ENCODE measurements at places on chromosomes 16 and 17. TPM values are rescaled to one million over a fixed set of nuclear protein-coding genes. Genes with fewer than 3 reads are reported as not detected.
A peak's percentile ranks its signal among the peaks of the same experiment; 100 is the strongest.

DNA sequence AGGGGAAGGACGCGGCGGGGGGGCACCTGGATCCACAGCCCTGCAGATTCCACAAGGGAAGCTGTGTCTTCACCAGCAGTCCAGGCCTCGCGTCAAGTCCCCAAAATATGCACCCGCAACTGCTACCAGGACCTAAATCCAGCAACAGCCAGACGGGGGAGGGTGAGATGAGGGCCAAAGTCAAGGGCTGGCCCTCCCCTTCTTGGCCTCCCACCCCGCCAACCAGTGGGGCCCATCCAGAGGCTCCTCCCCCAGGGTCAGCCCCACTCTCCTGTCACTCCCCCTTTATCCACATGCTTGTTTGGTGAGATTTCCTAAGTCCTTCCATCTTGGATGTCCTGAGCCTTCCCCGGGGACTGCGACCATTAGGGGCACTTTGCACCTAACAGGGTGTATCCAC lies 138.7 kb downstream of the ENGASE start:
- no peak for DNase-seq

- DNase-seq: peak; percentile 86
These were observed 47.2 kb downstream of the YPEL2 start for GRCh38 chr17:59378675-59379074.

DNA sequence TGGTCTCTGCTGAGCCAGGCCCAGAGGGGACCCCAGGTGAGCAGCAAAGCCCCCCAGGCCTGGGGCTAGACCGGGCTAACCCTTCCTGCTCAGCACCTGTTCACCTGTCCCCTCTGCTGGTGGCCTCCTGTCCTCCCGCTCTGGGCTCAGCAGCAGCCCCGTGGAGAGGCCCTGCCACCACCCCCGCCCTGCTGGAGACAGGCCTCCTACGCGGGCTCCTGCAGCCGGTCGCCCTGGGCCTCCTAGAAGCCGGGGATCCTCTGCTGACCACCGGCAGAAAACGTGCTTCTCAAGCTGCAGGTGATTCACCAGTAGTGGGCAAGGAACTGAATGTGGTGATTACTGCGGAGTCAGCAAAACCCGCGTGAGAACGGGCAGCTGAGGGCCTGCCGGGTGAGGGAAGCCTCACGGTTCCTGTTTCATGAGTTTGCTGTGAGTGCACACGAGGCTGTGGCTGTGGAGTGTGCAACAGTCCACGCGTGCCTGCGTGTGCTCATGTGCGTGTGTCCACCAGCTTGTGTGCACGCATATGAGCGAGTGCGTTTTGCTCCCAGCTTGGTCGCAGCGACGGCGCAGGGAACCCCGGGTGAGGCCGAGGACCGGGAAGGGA lies 792 bp downstream of the SECTM1 start:
- peak; percentile 63 for DNase-seq

DNA sequence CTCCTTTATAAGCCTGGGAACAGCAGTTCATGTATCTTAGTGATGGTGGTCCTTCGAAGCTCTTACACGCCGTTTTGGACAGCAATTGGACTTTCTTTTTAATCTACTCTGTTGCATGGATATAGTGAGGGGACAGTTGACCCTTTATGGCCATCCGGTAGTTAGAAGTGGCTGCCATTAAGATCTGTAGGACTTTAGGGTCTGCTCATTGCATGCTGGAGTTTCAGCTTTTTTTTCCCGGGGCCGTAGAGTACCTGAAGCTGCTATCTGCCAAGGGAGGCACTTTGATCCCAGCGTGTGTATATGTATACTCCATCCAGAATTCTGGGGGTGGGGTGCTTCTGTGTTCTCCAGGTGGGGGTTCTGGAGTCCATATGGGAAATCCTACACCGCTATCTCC lies 1.2 kb downstream of the CYB5D1 start:
- no peak for DNase-seq

DNA sequence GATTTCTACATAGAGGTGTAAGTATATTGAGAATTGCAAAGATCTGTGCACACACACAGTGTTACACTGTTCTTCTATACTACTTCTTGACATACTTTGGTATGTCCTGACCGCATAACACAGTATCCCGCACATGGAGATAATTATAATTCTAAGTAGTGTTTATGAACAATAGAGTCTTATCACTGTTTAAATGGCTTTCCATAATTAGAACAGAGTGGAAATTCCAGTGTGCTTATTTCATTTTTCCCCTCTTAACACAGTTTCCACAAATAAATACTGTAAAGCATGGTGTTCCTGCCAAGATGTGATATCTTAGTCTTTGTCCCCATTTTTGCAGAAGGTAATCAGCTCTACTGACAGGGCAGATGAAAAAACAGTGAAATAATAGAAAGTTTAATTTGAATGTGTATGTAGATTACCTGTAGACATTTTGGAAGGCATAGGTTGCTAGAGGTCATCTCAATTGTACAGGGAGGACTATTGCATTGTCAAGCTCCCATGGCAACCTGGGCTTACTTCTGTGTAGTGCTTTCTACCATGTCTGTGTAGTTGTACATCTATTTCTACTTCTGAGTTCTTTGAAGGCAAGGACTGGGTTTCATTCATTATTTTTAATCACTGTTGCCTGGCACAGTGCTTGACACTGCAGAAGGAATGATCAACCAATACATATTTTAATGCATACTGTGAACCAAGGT lies 10.1 kb upstream of the KRT28 start:
- DNase-seq: no peak

- no peak for DNase-seq
These were observed 196.8 kb downstream of the NTN1 start for GRCh38 chr17:9218064-9218635.

DNA sequence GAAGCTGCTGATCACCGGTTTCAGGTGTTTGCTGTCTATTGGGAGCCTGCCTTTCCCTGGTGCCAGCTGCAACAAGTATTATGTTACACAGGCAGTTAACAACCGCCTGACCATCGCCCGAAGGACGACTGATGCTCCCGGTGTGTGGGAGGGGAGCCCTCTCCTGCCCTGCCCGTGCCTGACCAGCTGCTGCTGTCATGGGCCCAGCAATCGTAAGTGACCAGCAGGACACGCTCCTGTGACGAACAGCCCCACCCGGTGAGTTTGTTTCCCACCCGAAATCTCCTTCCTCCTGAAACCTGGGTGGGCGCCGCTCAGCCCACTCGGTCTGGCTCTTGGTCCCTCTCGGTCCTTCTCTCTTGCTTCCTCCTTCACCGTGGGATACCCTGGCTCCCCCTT lies 17.9 kb upstream of the UBE2I start:
- DNase-seq: no peak

DNA sequence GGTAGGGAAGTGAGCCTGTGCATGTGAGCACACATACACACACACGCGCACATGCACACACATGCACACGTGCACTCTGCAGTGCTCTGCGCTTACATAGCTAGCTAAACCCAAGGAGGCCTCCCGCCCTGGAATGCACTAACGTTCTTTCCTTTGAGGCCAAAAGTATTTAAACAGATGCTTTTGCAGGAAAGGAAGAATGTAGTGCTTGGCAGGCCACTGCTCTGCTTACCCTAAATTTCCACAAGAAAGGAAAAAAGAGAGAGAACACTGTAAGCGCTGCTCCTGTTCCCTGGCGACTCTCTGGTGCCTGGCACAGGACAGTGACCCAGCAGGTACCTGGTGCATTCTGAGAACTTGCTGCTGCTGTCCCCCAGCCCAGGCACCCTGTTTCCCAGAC lies 31.3 kb upstream of the MRPS23 start:
- peak; percentile 74 for DNase-seq

- peak; percentile 53 for DNase-seq
These were observed at the start of gene PGAP6 for GRCh38 chr16:381789-382717. Gene PGAP6 (minus strand): TSS chr16:381978. CDS start chr16:381821, 157 bp downstream.

DNA sequence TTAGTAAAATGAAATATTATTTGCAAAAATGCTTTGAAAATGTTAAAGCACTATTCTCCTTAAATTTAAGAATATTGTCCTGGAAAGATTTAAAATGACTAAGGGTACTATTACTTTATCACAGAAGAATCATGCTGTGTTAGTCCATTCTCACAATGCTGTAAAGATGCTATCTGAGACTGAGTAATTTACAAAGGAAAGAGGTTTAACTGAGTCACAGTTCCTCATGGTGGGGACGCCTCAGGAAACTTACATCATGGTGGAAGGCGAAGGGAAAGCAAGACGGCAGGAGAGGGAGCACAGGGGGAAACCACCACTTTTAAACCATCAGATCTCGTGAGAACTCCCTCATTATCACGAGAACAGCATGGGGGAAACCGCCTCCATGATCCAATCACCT lies 245.6 kb downstream of the IRX3 start:
- DNase-seq: no peak

DNA sequence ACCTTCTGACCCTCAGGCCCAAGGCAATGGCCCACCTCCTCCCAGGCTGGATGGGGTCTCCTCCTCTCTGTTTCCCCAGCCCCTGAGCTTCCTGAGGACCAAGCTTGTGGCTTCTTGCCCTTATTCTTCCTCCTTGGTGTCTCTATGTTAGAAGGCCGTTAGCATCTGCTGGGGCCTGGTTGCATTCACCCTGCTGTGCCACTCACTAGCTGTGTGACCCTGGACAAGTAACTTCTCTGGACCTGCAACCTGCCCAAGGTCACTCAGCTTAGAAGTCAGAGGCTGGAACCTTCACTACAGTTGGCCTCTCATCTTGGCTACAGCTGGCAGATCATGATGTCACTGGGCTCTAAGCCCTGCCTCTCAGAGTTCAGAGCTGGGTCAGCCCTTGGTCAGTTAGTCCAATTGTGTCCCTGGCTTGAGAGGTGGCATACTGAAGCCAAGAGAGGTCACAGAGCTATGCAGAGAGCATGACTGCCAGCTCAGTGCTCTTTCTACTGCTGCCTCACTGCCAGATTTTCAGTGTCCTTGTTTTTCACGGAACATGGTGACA lies 3.0 kb downstream of the MT2A start:
- DNase-seq: peak; percentile 68

DNA sequence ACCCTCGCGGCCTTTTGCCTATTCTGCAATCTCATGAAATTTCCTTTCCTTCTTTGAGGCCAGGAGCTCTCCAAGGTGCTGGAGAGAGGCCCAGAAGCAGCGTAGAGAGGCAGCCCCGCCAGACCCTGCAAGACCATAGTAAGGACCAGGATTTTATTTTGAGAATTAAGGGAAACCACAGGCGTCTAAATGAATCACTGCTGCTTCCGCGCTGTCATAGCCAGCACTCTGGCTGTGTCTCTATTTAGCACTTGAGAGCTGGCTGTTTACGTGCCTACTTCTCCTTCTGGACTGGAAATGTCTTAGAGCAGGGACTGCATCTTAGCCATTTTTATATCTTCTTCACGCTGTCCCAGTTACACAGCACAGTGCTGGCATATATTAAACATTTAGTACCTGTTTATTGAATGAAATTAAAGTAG lies 37.6 kb upstream of the PIRT start:
- peak; percentile 3 for DNase-seq

DNA sequence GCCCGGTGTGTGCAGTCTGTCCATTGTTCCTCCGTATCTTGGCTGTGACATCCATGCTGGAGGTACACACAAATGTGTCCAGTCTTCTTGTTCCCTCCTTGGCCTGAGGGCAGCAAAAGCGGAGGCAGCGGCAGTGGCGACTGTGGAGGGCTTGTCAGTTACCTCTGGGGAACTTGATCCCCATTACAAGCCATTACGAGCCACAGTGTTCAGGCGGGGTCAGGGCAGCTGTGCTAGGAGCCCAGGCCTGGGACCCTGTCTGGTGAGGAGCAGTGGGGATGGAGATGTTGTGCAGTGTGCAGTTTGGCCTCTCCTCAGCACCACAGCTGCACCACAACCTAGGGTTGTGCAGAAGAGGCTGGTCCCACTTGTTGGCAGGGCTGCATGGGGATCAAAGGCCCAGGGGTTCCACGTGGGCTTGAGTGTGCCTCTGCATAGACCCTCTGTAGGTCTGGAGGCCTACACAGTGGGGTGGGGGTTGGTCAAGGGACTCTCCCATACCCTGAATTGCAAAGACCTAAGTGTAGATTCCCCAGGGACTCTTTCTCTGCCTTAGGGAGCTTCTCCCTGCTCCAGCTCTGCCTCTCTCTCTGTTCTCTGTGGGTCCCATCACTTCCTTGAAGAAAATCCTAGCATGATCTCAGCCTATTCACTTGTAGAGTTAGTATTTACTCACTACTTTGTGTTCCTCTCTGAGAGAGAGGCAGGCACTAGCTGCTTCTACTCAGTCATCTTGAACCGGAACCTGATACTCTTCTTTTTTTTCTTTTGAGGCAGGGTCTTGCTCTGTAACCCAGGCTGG lies 58.8 kb downstream of the SLFN11 start:
- DNase-seq: no peak

Gene PRAC2
- total RNA-seq: not detected

Gene SPNS3
- total RNA-seq: not detected

Gene RAB11FIP4
- total RNA-seq: under 0.01 TPM

Gene SCGB1C2
- total RNA-seq: not detected

Gene ARL5C
- total RNA-seq: not detected

Gene KIF2B
- not detected for total RNA-seq
